Epithelial cell of esophagus (primary cell): ENCODE measurements at places on chromosomes 5 and 9.

GRCh38 chr5:58183078-58183785 is 276.7 kb downstream of the PLK2 start:
- DNase-seq = peak; percentile 8

DNA sequence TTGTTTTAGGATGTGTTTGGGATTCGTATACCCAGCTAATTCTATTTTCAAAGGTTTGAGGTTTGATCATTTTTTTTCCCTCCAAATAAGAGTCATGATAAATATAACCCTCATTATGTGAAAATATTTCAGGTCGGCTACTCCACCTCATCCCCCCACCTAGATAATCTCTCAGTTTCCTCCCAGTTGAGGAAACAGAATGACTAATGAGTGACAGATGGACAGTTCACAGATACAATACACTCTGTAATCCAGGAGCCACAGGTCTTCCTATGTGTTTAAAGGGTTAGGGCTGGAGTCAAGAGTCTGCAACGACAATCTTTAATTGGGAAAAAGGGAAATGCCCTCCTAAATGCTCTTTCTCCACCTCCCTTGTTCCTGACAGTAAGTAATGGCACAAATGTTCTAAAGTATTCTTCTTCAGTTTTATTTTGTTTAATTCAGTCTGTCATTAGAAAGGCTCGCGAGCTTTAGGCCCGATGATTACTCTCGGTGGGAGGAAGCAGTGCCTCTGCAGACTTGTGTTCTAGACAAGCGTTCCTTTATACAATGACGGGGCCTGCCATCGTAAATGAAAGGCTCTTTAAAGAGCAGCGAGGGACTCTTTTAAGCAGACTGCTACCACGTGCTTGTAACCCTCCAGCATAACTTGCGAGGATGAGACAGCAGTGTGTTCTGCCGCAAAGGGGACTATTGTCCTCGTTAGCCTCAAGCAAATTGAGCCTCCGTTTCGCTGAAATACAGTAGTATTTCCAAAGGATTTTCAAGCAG is 69.0 kb downstream of the MEF2C start:
- DNase-seq = no peak

DNA sequence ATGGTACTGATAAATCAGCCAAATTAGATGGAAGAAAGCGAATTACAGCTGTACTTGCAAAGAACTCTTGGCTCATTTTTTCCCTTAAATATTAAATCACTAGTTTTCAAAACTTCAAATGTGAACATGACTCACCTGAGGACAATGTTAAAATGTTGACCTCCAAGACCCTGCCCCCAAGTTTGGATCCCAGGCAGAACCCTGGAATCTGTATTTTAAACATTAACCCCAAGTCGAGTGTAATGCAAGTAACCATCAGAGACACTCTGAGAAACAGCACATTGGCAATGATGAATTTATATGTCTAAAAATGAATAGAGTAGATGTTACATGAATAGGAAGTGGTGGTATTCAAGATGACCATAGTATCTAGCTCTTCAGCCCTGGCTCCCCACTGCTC is 2.3 kb upstream of the CD274 start:
- no peak for DNase-seq

- DNase-seq = no peak
These were observed 5.3 kb downstream of the ASPN start for GRCh38 chr9:92476962-92477361.

GRCh38 chr5:38831117-38831516 is 14.7 kb upstream of the OSMR start:
- DNase-seq = no peak

GRCh38 chr9:89183146-89183545 is 4.5 kb upstream of the SHC3 start:
- no peak for DNase-seq

- DNase-seq = no peak
These were observed 112.4 kb downstream of the ASTN2 start for GRCh38 chr9:117302487-117302886.

DNA sequence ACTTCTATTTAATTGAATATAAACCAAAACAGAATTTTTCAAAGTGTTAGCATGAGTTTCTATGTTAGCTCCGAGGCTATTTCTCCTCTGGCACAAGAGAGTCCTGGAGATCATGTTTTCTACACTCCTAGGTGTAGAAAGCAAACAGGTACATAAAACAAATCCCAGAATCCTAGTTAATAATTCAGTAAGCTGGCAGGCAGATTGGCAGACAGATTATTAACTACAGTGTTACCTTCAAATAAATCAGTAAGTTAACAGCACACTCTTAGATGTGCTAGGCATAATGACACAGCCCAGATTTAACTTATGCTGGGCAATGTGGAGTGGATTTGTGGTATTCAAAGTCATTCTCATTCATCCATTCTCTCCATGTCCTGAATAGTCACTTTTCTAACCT is 282.8 kb upstream of the RPS23 start:
- DNase-seq = no peak

GRCh38 chr5:4862500-4862899 is 277.6 kb upstream of the ADAMTS16 start:
- peak; percentile 59 for DNase-seq

DNA sequence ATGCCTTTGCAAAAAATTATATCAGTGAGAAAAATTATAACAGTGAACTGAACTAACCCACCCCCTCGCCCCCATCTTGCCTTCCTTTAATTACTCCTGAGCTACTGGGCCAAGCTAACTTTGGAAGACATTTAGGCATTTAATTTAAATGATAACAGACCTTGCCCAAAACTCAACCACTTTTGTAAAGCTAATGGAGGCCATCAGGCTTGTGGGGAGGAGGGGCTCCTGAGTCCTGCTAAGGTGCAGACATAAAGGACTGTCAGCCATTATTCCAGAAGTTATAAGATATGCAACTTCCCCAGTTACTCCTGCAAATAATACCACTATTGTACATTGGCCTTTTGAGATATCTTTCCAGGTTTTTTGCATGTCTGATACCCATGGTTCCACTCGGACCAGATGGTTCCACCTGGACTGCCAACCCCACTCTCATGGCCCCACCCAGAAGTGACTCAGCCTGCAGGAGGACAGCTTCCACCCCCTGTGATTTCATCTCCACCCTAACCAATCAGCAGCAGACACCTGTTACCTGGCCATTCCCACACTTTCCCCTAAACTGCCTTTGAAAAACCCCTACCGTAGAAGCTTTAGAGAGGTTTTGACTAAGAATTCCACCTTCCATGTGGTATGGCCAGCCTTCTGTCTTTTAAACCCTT is 805.4 kb upstream of the CDH6 start:
- no peak for DNase-seq

DNA sequence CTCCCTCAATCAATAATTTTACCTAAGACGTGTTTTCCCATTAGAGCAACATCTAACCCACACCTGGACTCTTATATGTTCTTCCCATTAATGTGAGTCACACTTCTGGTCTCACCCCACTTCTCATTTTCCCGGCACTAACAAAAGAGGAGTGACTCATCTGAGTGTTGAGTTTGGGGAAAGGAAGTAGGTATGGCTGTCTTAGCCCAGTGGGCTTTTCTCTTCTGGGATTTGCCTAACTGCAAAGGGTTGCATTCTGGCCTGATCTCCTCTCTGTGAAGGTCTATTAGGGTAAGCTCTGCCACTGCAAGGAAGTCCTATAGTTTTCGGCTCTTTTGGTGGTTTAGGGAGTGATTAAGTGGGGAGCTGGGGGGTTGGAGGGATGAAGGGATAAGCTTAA is 195.6 kb downstream of the KIAA0825 start:
- peak; percentile 90 for DNase-seq

DNA sequence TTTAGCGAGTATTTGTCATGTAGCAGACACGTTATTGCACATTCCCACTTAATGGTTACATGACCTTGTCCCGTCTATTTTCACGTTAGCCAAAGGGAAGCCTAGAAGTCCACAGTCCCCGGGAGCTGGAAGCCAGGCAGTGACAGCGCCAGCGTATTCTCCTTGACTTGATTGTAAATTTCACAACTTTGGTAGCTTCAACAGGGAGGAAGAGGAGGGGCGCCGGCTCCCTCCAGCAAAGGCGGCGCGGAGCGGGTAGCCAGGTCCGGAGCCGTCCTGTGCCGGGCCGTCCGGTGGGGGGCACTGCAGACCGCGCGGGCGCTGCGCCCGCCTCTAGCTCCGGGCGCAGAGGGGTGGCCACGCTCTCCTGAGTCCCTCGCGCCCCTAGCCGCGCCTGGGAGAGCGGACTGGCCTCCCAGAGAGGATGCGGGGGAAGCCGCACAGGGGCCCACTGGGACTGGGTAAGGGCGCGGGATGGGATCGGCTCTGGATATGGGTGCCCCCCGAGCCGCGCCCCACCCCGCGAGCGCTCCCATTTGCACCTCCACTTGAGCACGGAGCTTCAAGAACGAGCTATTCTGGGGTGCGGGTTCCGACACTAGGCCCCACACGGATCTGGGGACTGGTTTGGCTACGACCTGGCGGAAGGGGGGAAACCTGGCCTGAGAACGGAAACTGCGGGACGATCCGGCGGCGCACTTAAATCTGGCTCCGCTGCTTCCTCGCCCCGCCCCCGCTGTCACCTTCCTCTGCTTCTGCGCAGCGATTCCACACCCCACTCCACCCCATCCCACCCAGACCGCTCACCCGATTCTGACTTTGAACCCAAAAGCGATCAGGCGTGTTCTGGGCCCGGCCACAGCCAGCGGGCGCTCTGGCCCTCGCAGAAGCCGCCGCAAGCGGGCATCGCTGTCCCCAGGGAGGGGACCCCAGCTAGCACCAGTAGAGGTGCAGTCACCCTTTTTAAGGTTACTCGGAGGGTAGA is 23.8 kb downstream of the KLF4 start:
- DNase-seq = peak; percentile 69

- DNase-seq = no peak
These were observed 97.3 kb downstream of the ZNF462 start for GRCh38 chr9:106960258-106960657.

DNA sequence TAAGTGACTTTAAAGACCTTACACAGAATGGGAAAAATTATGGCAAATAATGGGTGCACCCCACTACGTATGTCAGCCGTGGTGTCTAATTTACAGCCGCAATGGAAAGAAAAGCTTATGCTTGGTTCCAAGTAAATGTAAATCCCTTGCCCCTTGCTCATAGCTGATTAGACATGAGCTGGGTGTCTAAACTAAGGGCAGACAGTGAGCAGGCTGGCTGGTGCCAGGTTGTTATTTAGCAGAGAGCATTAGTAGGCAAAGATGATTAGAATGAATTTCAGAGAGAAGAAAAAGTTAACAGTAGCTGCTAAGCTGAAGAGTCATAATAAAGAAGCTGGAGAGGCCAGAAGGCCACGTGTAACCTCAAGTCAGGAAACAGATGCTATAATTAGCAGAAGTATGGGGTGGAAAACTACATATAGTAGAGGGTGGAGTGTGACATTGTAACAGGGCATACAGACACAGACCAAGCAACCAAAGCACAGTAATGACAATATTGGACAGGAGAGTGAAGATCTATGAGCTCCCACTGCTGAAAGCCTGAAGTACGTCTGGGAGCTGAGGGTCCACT is 257.7 kb downstream of the MCTP1 start:
- DNase-seq = no peak

DNA sequence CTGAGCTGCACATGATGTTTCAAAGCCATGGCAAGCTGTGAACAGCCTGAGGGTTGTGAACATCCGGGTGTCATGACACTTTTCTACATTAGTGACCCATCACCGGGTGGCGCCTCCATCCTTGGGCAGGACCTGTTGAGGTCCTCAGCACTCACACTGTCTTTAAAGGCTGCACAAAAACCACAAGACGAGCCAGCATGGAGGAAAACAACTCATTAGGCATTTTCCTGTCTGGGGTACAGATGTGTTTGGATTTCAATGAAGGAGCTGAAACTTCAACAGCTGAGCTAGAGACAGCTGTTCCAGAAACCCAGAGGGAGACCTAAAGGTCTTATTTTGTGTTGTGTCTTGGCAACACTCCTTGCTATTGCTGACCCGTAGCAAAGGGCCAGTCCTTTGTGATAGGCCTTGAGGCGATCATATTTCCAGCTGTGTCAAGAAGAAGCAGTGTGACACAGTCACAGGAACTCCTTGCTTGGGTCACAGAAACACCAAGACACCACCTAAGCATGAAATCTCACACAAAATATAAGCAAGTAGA is 151.8 kb upstream of the VLDLR start:
- peak; percentile 25 for DNase-seq

DNA sequence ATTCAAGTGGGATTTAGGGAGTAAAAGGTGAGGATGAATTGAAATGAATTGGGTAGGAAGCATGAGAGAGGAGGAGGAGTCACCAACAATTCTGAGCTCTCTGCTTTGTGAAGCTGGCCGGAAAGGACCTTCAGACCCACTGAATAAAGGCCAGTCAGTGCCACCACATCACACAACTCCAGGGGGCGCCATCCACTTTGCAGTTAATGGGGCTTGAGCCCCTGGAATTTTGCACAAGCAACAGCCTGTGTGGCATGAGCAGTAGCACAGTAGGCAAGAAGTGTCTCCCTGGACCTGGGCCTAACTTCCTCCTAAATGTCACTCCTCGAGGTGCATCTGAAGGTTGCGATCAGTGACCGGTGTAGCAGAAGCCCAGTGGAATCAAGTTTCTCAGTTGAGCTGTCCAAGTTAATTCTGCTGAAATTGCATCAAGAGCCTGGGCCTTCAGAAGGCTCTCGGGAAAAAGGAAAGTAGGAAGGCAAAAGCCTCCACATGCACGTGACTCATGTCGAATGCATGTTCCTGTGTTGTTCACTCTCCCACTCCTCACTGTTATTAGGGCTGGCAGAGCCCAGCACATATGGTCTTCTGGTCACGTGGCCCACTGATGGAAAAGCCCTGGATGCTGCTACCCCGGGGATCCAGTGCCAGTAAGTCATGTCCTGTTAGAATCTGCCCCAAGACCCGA is 27.8 kb upstream of the GLIS3 start:
- DNase-seq = peak; percentile 36

DNA sequence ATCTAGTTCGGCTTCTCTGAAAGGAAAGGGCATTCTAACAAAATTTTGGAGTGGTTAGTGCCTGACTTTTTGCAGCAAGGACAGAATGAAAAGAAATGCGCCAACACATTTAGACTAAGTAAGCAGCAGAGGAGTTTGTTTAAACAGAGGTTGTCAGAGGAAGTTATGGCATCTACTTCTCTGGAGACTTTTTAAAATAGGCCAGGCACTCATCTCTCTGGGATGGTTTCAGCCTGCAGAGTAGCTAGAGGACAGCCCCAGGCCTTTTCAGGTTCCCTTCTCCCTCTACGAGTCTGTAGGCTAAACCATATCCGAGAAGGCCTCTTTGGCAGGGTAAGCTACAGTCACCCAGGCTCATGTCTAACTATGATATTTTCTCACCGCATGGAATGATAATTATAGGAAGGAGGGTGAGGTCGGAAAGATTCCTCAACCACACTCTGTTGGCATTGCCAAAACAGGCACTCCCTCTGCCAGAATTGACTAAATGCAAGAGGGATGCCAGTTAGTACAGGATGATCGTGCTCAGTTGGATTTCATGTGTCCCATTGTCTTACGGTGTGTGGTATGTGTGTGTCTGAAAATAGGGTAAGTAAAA is 1.4 kb upstream of the CTXN3 start:
- DNase-seq = peak; percentile 25
